ENCODE measurements at places on chromosomes 2 and 18. TPM values are rescaled to one million over a fixed set of nuclear protein-coding genes. Genes with fewer than 3 reads are reported as not detected.

The DPYSL5 gene
- not detected for total RNA-seq

DNA sequence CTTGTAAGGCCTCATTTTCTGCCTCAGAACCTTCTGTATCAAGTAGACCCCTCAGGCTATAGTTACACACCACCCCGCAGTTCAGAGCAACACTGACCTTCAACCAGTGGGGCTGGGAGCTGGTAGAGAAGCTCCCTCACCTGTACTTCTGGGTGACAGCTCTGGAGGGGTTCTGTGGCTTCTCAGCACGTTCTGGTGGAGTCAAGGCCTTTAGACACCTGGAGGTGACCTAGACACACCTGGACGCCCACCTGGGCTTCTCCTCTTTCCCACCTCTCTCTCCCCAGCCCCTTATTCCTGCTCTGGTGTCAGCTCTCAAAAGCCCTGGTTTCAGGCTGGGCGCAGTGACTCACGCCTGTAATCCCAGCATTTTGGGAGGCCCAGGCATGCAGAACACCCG is 7.3 kb upstream of the CIB4 start:
- no peak for DNase-seq

- no peak for DNase-seq
Measured at GRCh38 chr2:61949714-61950560, 44.5 kb downstream of the COMMD1 start.

GRCh38 chr2:221529943-221530652 is 42.0 kb downstream of the EPHA4 start:
- DNase-seq: no peak

DNA sequence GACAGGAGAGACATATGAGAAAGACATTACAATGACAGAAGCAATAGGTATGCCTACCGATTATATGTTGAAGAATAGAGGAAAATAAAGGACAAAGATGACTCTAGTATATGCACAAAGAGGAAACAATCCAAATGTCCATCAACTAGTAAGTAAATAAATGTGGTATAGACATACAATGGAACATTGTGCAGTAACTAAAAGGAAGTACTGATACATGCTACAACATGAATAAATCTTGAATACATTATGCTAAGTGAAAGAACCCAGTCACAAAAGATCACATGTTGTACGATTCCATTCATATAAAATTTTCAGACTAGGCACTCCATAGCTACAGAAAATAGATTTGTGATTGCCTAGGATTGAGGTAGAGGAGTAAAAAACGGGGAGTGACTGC is 28.5 kb upstream of the PGAP1 start:
- DNase-seq: no peak

DNA sequence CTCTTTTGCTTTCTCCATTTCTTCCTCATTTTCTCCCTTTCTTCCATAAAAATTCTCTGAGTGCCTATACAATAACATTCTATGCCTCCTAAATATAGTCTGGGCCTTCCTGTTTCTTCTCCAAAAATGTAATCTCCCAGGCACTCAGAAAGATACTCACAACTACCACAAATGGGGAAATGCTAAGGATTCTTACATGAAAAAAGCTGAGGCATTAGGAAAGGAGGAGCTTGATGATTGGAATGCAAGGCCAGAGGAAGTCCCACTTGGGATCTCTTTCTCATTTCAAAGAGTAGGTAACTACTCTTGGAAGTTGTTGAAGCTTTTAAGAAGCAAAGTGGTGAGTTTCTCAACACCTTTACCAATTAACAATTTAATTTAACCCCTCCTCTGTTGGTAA is 3.4 kb downstream of the VSNL1 start:
- DNase-seq: no peak

GRCh38 chr2:240304746-240305161 is 130.7 kb upstream of the GPC1 start:
- DNase-seq: peak; percentile 10

Data from upper lobe of left lung (tissue), 6 donors.